ENCODE measurements at places on chromosomes 5 and 9.

DNA sequence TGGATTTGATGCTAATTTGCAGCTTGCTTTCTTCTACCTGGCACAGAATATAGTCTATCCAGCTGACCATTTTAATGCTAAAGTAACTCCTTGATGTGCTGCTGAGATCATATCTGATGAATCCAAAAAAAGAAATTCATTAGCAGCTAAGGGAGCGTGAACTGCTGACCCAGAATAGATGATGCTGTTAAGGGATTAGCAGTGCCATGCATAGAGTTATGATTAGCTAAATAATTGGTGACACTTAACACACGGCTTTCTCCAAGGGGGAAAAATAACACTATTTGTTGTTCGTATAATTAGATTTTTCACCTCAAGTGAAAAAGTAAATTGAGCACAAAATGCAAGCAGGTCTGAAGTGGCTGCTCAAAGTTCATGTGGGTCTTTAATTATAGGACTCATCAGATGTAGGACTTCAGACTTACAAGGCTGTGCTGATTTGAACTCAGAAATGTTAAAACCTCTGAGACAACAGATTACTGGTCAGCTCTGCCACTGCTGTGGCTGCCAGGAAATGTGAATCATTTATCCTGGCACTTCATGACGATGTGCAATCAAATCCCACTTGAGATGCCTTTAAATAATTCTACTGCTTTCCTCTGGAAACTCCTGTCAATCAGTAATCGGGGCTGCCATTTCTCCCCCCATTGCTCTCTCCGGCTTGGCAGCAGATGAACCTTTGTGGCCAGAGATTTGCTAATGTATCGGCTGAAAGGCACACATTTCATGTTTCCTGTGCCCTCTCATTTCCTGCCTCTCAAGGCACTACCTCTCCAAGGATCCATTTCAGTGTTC is 291.6 kb upstream of the C9orf72 start:
- peak; percentile 46 for DNase-seq

DNA sequence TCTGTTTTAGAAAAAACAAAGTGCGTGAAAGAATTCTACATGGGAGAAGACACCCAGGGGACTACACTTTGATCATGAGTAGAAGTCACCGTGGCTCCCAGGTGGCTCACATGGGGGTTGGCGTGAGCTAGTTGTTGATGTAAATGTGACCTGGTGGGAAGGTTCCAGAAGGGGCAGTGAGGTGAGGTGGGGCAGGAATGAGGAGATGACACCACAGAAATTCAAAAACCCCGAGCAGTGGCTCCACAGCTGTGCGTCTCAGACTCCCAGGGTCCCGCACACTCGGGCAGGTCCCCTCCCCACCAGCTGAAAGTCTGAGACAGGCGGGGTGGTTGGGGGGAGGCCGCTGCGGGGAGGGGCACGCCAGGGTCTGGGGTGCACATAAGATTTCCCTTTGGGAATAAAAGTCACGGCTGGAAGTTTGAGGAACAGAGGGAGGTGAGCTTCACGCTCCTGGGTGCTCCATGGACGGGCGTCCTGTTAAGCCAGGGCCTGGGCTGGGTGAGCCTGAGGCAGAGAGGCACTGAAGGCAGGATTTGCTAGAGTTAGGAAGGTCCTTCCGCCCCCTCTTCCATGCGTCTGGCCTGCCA is 29.9 kb downstream of the GLT6D1 start:
- DNase-seq = no peak

- peak; percentile 31 for DNase-seq
These were observed 1983.0 kb upstream of the C9orf72 start for GRCh38 chr9:29556317-29556716.

GRCh38 chr9:33320568-33321261 is 30.4 kb downstream of the NFX1 start:
- DNase-seq = peak; percentile 94

DNA sequence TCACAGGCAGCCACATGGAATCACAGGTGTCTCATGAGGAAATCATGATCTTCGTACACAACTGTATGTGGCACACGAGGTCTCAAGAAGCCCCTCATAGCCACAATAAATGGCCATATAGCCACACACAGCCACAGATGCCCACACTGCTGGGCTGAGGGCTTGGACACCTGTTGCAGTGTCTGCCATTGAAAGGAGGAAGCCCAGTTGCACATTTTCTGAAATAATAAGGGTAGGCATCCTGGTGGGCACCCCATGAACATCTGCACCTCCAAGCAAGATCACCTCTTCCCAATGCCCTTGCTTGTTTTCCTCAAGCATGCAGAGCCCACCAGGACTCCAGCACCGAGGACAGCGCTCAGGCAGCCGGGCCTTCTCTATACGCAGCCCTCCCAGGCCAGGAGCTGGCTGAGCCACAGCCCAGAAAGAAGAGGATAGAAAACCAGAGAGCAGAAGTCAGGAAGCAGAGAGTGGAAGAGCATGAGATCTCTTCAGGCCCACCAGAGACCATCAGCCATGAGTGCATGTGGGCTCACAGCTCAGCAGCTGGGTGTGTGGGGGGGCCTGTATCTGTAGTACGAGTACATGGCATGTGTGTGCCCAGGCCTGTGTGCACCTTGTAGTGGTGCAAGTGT is 1.0 kb upstream of the ACSL6 start:
- peak; percentile 72 for DNase-seq

- no peak for DNase-seq
These were observed 125.0 kb upstream of the FBN2 start for GRCh38 chr5:128662997-128663396.

GRCh38 chr9:96644137-96644536 is 11.0 kb downstream of the PRXL2C start:
- DNase-seq = no peak

DNA sequence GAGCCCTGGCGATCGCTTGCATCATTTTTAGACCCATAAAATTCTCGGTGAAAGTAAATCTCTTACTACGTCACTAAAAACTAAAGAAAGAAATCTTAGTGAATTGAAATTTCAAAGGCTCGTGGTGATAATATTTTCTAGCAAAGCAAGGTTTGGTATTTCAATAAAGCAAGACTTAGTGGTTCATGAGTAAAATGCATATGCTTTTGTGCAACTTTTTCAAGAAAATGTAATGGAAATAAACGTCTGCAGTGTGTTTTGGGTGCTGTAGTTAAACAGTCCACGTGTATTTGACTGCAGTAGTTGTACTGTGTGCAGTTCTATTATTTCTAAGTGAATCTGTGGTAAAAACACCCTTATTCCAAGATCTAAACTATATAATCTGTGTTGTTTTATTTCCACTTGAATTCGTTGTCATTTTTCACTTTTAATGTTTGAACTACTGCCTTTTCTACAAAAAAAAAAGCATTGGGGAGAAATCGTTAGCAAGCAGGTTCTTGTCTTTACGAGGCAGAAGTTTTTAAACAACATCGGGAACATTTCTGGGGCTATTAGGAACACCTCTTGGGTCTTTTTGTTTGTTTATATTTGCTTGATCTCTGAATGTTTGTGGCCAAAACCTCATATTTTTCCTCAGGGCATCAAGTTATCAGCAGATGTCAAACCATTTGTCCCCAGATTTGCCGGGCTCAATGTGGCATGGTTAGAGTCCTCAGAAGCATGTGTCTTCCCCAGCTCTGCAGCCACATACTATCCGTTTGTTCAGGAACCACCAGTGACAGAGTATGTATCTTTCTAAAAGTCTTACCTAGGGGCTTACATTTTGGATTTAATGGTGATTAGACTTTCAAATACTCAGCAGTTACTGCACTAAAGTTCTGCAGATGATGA is 960 bp downstream of the SECISBP2 start:
- DNase-seq = peak; percentile 20

DNA sequence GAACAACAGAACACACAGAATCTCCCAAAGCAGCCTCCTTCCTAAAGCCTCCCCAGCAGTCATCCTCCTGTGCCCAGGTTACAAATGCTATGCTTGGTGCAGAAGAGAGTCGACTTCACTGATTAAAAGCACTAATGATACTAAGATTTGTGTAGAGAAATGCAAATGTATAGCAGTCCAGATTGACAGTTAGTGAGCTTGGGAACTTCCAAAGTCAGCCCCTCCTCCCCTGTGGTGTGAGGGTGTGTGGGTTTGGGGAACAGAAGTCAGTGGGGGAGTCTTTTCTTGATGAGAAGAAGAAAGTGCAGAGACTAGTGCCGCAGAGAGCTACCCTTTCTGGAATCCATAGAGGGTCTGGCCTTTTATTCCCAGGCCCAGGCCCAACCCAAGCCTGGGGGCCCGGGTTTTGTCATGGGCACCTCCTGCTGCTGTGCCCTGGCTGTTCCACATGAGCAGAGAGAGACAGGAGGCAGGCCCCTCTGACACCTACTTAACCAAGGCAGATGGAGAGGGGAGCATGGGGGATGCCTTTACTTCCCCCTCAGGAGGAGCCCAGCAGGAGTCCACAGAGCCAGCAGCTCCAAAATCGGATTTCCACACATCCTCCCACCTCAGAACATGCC is 173.3 kb downstream of the DENND1A start:
- DNase-seq = no peak

Measured in GM23248 (cell line).